Activated CD4-positive, alpha-beta T cell treated with anti-CD3 and anti-CD28 coated beads, Interleukin-2, amount 10 ng/mL, durations not matched to agents 7 days and 5 days (primary cell): ENCODE measurements at places on chromosomes 4 and X. TPM values are rescaled to one million over a fixed set of nuclear protein-coding genes. Genes with fewer than 3 reads are reported as not detected.

The SPANXC gene
- total RNA-seq, result not detected

The FAM133A gene
- total RNA-seq, result not detected

The AWAT2 gene
- total RNA-seq, result not detected

The SPACA5 gene
- total RNA-seq, result 0.32 TPM
